ENCODE measurements at places on chromosomes 16 and 17.

DNA sequence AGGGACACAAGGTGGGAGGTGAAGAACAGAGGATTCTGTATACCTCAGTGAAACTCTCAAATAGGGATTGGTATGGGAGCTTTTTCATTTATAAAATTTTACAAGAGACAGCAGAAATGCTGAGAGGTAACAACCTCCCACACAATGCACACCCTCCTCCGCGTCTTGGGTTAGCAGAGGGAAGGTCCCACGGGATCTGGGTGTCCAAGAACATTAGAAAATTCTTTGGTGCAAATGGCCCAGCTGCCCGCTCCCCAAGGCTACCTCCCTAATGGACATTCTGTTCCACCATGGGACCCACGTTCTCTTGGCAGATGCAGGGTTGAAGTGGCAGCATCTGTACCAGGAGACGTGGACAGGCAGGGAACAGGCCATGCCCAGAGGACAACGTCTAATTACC is 22.5 kb downstream of the GPR139 start:
- no peak for DNase-seq

GRCh38 chr17:17736205-17737183 is 55.2 kb downstream of the RAI1 start:
- no peak for DNase-seq

- no peak for DNase-seq
These were observed 24.4 kb upstream of the CYTH1 start for GRCh38 chr17:78806451-78806850.

GRCh38 chr17:44842748-44843147 is 4.9 kb upstream of the HIGD1B start:
- DNase-seq, result no peak

GRCh38 chr16:678858-679813 is 1.1 kb upstream of the STUB1 start:
- DNase-seq, result peak; percentile 87

DNA sequence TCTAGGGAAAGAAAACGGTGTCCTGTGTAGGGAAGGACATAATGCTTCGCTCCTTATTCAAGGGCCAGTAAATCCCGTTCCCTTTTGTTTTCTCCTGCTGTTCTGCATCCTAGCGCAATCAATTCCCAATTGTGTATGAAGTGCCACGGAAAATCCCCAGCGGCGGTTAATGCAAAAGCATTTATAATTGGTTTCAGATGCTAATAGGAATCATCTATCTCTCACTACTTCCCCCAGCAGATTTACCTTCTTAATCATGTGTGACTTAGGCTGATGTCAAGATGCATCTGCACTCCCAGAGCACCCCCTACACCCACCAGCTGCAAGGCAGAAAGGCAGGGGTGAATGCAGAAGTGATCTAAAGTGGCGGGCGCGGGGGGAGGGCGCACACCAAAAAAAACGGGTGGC is 32.7 kb upstream of the SSTR2 start:
- no peak for DNase-seq

DNA sequence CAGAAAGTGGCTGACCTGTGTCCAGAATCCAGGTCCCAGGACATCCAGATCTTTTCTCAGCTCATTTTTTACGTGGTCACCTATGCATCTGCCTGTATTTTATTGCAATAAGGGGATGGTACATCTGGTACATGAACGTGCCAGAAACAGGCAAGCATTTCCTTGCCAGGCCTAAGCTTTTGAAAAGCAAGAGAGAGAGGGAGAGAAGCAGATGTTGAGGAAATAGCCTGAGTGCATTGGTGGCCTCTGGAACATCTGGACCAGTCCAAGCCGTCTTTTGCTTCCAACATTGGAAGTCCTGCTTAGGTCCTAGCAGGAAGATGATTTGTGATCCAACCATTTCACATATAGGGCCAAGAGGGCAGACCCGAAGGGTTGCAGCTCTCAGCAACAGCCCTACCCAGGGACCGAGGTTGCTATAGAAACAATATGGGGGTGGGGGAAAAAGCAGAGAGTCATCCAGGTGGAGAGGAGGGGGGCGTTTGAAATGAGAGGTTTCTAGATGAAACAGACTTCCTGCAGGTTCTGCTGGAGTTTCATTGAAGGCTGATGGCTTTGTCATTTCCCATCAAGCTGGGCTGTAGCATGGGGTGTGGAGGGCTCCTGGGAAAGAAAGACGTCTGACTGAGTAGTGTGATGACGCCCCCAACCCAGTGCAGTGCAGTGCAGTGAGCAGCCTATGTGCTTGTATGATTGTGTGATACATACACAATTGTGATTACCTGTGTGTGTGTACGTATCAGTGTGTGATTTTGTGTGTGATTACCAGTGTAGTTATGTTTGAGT is 61.6 kb downstream of the SHISA6 start:
- no peak for DNase-seq

DNA sequence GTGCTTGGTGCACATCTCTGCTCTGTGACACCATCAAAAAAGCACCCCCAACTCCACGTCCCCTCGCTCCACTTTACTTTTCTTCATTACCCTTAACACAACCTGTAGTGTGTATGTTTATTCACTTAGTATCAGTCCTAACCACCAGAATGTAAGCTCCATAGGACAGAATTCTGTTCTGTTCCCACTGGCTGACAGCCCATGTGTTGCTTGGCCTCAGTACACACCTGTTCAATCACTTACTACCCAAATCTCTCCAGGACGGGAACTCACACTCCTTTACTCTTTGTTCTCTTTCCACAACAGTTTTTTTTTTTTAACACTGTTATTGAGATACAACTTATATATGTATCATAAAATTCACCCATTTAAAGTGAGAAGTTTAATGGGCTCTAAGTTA is 119.6 kb downstream of the MAF start:
- DNase-seq, result no peak

GRCh38 chr17:2551928-2552327 is 40.2 kb upstream of the METTL16 start:
- no peak for DNase-seq

GRCh38 chr17:13002761-13003453 is 14.9 kb downstream of the ELAC2 start:
- DNase-seq, result peak; percentile 18

GRCh38 chr17:63973930-63974593 is 1.3 kb upstream of the SCN4A start:
- DNase-seq, result no peak

GRCh38 chr16:14196539-14196938 is 125.4 kb downstream of the MRTFB start:
- DNase-seq, result no peak

DNA sequence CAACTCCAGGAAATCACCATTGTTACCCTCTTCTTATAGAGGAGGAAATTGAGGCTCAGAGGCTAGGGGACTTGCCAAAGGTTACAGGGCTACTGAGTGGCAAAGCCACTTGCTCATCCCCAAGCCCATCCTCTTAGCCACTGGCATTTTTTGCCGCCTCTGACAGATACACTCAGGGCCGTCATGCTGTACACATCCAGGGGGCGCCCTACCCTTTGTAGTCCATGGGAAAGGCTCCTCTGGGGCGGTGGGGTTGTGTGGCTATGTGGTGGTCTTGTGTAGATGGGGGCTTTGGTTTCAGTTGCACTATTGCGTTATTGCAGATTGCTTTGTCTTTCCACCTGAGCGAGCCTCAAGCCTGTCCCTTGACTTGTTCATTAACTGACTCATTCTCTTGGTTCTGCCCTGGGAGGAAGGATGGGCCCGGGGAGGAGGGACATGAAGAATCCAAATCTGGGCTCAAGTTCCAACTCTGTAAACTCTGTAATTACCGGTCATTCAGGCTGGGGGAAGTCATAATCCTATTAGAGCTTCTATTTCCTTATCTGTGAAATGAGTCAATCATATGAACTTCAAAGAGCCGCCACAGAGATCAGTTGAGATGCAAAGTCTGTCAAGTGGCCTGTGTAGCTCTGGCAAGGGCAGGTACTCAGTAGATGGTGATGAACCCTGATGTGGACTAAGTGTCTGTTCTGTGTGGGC is 2.8 kb downstream of the NOS2 start:
- no peak for DNase-seq

All from NCI-H446 (cell line).